ENCODE measurements at places on chromosomes 16 and 17. TPM values are rescaled to one million over a fixed set of nuclear protein-coding genes. Genes with fewer than 3 reads are reported as not detected.

DNA sequence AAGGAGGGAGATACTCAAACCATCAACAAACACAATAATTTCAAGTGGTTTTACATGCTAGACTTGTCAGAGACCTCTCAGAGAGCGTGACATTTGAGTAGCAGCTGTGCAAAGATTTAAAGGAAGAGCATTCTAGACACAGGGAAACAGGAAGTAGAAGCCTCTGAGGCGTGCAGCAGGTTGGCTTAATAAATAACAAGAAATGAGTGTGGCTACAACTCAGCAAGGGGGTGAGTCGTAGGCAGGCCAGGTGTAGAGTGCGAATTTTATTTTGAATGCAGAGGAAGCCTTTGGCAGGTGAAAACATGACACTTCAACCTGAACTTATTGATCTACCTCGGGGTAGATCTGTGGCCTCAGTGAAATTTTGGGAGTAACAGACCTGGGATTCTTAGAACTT, 73.2 kb upstream of the MRTFB start:
- no peak for DNase-seq

DNA sequence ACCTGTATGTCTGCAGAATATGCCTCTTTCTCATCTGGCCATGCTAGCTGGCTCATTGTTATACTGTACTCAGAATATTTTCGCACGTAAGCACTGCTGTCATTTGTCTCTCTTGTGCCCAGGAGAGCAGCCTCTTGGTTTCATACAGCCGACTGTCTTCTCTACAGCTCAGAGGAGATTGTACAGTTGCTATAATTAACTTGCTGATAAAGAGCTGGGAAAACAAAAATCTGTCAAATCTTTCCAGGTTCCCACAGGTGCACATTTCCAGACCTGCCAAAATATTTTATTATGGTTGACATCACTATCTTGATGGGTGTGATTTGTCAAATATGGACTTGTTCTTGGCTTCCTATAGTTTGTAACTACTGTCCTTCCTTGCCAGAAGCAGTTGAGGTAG, 122.7 kb downstream of the FTO start:
- no peak for DNase-seq

Gene MYH2
- not detected for polyA plus RNA-seq

Gene TBC1D3B
- polyA plus RNA-seq = 0.71 TPM

Gene CD300LB
- polyA plus RNA-seq = not detected

Gene ZG16
- not detected for polyA plus RNA-seq

Measured in keratinocyte (primary cell).